ENCODE measurements at places on chromosomes 1 and 21. TPM values are rescaled to one million over a fixed set of nuclear protein-coding genes. Genes with fewer than 3 reads are reported as not detected.

DNA sequence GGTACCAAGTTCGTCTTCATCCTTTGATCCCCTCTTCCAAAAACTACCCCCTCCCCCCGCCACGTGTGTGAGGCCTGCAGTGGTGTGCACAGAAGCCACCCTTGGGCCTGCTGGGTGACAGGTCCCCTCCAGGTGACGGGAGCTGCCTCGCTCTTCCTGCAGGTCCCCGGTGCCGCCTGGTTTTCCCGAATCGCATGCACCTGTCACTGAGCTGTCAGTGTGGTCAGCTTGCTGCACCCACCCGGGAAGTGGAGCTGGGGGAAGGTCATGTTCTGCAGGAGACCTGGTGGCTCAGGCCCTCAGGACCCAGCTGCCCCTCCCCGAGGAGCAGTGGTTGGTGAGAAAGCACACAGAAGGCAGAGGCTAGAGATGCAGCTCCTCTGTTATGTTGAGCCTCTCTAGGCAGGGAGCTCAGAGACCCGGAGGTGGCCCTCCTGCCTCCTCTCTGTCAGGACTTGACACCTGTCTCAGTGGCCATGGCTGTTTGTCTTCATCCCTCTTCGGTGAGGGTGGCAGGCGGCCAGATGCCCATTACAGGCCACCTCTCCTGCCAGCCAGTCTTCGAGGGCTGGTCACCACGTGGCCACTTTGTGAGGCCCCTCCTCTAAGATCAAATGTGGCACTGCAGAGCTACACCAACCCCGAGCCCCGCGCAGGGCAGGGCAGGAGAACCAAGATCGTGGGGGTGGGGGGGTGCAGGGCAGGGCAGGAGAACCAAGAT lies 60.9 kb downstream of the SKI start:
- H3K36me3 ChIP-seq, result no peaks in the 10 kb centered on the region
- DNase-seq, result no peak
- H3K4me1 ChIP-seq, result peaks cover 22% of the 10 kb centered on the region
- no peak overlapping the region for H3K4me3 ChIP-seq

DNA sequence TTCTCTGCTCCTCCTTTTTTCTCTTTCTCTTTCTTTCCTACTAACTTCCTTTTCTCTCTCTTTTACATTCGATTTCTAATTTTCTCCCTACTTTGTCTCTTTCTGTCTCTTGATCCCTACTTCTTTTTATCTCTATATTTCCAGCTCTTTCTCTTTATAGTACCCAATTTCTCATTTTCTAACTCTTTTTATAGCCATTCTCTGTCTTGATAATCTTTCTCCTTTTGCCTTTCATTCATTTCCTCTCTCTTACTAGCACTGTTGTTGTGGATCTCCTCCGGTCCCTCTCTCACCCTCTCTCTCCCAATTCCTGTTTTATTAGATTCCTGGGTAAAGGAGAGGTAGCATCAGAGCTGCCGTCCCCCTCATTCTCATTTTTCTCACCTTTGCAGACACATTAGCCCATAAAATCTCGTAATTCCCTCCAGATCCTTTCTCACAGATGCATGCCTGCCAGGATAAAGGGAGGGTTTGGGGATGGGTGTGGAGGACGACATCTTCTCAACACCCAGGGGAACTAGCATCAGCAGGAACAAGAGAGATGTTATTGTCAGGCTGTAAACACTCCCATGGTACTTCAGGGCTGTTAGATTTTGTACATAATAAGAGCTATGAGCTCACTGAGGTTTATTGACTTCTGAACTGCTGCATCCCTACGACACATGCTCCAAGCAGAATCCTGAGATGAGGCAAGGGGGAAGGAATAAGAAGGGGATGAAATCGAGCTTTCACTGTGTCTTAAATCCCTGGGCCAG lies 159.0 kb upstream of the GALNT2 start:
- H3K36me3 ChIP-seq, result no peaks in the 10 kb centered on the region
- no peak for DNase-seq
- H3K4me3 ChIP-seq, result no peak overlapping the region
- H3K27ac ChIP-seq, result no peak overlapping the region

DNA sequence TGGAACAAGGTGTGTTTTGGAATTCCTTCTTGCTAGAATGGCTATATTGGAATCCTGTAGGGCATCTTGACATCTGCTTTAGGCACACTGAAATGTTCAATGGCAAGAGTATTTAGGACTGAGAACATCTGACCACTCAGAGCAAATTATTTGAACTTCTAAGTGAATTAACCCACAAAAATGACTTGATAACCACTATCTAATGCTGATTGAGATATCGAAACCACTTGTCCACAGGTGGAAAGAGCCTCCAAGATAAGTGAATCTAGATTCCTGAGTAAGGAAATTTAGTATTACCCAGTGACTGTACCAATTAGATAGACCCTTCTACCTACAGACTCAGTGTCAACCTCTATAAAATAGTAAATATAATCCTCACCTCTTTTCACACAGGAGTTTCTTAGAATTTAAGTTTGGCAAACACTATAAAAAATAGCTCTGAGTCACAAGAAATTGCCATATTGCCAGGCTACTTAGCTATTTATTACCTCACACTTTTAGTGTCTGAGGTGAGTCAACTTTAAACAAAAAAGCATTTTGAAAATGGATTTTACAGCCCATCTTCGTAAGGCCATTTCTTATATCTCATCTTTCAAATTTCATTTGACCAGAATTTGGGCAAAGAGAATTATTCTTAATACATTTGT lies 421.8 kb downstream of the PTBP2 start:
- H3K27ac ChIP-seq, result no peak overlapping the region
- H3K27me3 ChIP-seq, result no peaks in the 10 kb centered on the region
- no peak overlapping the region for H3K4me3 ChIP-seq
- no peaks in the 10 kb centered on the region for H3K4me1 ChIP-seq
- no peak for DNase-seq

DNA sequence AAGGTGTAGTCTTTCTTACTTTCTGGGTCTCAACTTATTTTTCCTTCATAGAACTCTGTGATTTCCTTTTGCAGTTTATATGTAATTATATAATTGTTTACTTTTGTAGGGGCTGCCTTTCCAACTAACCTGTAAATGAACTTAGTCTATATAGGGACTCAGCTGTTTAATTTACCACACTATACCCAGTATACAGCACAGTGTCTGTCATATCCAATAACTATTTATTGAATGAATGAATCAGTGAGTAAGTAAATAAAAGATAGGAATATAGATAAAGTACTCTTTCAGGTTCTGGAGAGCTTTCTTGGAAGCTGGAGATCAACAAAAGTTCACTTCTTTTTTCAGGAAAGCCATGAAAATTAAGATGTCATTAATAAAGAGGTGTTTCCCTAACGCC lies 174.8 kb downstream of the NTNG1 start:
- no peaks in the 10 kb centered on the region for H3K36me3 ChIP-seq
- no peak for DNase-seq
- no peaks in the 10 kb centered on the region for H3K27me3 ChIP-seq

- DNase-seq, result no peak
- H3K4me1 ChIP-seq, result no peaks in the 10 kb centered on the region
- H3K4me3 ChIP-seq, result no peak overlapping the region
- no peak overlapping the region for H3K27ac ChIP-seq
These were observed 164.0 kb upstream of the CXADR start for GRCh38 chr21:17348849-17349248.

- no peak overlapping the region for H3K4me3 ChIP-seq
- H3K36me3 ChIP-seq, result no peaks in the 10 kb centered on the region
- no peaks in the 10 kb centered on the region for H3K4me1 ChIP-seq
- peaks cover 11% of the 10 kb centered on the region for H3K27me3 ChIP-seq
- no peak overlapping the region for H3K27ac ChIP-seq
These were observed 79.0 kb upstream of the HMGB4 start for GRCh38 chr1:33784876-33785275.

DNA sequence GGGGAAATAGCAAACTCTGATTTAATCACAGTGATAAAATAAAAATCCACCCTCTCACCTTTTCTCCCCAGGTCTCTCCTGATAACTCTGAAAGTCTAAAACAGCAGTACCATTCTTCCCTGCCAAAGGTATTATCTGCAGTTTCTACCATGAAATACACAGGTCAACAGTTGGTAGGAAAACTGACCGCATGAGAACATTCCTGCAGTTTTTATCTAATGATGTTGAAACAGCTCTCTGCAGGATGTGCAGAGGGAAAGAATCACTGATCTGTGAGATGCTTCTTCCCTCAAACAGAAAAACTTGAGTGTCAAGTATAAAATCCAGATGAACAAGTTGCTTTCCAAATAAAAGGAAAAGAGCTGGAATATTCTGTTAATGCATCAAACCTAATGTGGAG lies 39.1 kb downstream of the KCNJ6 start:
- no peaks in the 10 kb centered on the region for H3K4me1 ChIP-seq
- no peaks in the 10 kb centered on the region for H3K36me3 ChIP-seq

DNA sequence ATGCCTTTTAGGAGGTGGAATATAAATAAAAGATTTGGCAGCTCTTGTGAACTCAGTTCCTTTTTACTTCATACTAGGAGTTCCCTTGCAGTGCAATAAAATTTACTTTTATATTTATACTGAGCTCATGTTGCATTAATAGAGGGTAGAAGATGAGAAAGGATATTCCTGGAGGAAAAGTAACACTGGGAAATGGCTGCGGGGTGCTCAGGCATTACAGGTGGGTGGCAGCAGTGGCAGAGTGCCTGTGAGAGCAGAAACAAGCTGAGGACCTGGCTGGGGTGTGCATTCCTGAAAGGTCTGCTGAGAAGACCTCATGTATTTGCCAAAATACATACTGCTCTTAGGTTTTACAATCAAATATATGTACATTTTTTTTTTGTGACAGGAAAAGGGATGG lies 126.9 kb downstream of the COQ8A start:
- no peaks in the 10 kb centered on the region for H3K27me3 ChIP-seq
- H3K4me1 ChIP-seq, result no peaks in the 10 kb centered on the region
- H3K36me3 ChIP-seq, result peaks cover 17% of the 10 kb centered on the region
- no peak overlapping the region for H3K4me3 ChIP-seq

DNA sequence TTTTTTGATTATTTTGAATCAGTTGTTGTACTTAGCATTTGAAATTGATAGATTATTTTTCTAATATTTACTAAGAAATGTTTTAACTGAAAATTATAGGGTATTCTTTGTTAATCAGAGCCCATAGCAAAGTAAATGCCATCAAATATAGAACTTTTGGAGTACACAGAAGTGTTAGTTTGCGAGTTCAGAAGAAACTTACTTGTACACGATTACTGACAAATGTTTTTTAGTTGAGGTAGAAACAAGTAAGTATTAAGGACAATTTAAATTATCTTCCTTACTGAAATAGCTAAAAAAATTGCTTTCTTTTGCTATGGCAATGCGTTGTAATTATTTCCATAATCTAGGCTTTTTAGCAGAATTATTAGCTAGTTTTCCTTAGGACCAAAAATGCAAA lies 692.2 kb downstream of the USP25 start:
- H3K27ac ChIP-seq, result no peak overlapping the region
- no peak overlapping the region for H3K4me3 ChIP-seq
- no peak for DNase-seq
- H3K27me3 ChIP-seq, result no peaks in the 10 kb centered on the region
- peaks cover 3% of the 10 kb centered on the region for H3K4me1 ChIP-seq
- H3K36me3 ChIP-seq, result no peaks in the 10 kb centered on the region

Gene STPG1
- 9.9 TPM for total RNA-seq

Gene C1orf226
- total RNA-seq, result 38.4 TPM

Gene SYTL1
- 2.4 TPM for total RNA-seq

Gene SLC1A7
- total RNA-seq, result 0.31 TPM

Measured in Panc1 (cell line).